Mesenteric fat pad (tissue), 1 donor: ENCODE measurements at places on chromosomes 5 and 9.
A peak's percentile ranks its signal among the peaks of the same experiment; 100 is the strongest.

- no peak for DNase-seq
These were observed 12.5 kb upstream of the ZSWIM6 start for GRCh38 chr5:61319388-61320146.

DNA sequence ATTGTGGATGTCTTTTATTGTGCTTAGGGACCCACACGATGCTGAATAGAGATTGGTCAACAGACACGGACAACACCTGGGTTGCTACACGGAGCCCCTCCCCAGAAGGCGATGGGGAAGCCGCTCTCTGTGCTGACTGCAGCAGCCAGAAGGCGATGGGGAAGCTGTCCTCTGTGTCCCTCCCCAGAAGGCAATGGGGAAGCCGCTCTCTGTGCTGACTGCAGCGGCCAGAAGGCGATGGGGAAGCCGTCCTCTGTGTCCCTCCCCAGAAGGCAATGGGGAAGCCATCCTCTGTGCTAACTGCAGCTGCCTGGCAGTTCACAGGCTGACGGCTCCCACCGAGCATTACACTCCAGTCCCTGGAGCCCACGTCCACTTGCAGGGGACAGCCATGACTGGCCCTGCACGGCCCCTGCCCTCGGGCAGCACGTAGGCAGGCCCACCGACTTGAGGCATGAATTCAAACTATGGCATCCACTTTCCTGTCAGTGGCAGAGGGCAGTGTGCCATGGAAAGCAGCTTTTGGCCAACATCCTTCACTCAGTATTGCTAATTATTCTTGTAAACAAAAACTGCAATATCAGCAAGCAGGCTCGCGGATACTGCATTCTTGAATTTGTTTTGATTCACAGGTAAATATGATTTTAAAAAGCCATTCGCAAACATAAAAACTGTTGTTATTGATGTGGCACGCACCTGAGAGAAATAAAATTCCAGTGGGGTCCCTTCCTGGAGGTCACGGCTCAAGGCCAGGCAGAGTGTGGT lies 48.1 kb upstream of the CLPTM1L start:
- no peak for DNase-seq

DNA sequence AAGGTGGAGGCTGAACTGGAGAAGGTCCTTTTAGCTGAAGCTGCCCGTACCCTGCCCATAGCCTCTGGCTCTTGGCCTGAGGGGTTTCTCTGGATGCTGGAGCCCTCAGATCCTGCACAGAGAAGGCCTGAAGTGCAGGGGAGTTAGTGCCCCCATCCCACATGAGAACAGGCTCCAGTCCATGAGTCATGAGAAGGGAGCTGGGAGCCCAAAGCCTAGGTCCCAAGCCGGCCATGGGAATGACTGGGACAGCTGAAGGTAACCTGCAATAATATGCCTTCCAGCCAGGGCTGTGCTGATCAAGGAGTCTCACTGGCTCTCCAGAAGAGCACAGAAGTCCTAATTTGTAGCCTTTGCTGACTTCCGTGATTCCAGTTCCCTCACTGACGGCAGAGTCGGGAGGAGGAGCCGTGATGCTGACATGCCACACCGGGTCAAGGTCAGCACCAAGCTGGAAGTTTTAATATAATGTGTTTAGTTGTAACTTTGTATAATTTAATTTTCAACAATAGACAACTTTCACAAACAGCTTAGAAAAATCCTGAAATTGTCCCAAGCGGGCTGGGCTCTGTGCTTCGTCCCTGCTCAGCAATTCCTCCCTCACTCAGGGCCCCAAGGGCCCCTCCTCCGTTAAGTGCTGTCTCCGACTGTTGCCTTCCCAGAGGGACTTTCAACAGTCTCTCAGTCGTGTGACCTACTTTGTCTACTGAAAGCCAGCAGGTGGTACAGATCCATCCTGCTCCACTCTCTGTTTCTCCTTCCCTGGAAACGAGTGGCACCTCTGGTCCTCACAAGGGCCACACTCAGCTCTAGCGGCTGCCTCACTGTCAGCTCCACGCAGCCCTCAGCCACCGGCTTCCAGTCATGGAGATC lies 387.8 kb downstream of the GADD45G start:
- DNase-seq, result no peak

DNA sequence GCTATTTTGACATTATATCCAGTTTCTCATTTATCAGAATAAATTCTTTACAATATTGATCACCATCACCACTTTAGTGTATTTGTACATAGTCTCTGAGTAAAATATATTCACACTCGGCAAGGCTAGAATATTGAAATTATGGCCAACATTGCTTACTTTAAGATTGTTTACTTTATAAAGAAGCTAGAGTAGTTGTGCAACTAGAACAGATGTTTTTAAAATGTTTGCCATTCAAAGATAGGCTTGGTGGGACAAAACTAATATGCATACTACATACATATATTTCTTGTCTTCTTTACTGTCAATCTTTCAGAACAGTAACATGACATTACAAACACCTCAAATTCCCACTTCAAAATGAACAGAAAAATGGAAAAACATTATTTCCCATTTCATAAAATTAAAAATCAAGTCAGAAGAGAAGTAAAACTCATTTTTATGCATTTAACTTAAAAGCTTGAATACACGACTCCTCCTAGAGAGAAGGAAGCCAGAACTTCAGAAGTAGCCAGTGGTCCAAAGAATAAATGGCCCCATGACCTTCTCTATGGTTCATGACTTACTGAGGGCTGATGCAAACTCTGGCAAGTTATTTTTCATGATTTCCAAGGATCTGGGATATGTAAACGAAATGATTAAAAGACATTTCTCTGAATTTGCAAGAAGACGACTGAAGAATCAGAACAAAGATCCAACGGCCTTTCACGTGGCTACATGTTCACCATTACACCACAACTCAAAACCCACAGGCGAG lies 14.1 kb downstream of the MTX3 start:
- no peak for DNase-seq

GRCh38 chr5:137409736-137410135 lies 89.4 kb downstream of the SPOCK1 start:
- no peak for DNase-seq

DNA sequence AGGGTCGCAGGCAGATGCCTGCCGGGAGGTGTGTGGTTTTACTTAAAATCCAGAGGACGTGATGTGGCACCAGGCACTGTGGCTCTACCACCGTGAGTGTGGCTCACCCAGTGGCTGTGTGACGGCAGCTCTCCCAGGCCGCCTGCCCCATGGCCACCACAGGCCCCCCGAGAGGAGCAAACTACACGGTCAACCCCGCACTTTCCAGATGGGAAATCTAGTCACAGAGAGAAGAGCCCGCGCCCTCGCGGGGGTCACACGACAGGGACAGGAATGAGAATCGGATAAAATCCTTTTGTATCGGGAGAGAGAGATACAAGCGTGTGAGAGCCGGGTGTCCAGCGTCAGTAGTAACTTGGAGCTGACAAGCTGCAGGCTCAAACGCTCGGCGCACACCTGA lies 24.4 kb downstream of the TERT start:
- no peak for DNase-seq

- DNase-seq, result no peak
These were observed 1245.5 kb upstream of the DMAC1 start for GRCh38 chr9:9045072-9045471.

GRCh38 chr9:126144603-126145456 lies 181.8 kb upstream of the MVB12B start:
- peak; percentile 33 for DNase-seq

GRCh38 chr5:25459082-25459481 lies 814.3 kb upstream of the CDH10 start:
- no peak for DNase-seq
